NCI-H2029 (cell line): ENCODE measurements at places on chromosomes 6 and 20.

DNA sequence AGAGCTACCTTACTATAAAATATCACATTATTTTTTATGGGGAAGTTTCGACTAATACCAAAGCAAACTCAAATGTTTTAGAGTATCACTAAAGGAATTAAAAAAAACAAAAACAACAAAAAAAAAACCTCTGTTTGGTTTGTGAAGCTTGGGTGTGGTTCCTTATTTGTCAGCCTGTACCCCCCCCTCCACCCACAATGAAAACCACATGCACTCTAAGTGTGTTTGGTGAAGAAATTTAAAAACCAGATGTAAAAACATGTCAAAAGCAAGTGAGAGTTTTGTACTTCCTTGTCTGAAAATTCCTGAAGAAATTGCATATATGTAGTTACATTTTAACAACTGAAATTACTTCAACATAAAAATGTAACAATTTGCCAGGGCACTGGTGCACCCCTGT is 3.1 kb downstream of the STK38 start:
- no peak for DNase-seq

DNA sequence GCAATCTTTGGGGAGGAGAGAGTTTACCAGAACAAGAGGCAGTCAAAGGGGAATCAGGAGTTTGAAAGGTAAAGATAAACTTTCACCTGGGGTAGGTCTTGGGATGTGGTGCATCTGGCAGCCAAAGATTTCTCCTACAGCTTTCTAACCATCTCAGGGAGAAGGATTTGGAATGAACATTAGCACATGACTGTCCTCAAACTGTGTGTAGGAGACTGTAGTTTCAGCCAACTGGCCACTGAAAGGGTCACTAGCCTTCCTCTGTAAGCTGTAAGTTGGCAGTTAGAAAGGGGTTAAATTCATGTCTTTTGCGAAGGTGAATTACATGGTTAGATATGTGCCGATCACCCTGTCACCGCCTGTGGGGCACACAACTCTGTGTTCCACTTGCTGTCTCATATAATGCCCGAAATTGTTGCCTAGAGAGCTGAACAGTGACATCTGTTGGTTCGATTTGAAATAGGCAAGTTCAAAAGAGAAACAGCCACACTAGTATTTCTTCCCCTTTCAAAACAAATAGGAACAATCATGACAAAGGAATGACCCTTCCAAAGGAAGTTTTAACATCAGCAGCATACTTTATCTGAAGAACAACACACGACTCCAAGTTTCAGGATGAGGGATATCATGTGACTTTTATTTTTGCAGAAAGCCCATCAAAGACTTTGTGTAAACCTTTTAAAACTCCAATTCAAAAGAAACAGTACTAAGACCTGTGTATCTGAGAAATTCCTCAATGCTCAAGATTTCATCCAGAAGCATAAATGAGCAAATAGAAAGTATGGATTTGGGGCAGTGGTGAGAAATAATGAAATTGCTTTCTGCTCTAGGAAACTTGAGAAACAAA is 1.1 kb upstream of the OPN5 start:
- DNase-seq = peak; percentile 56

DNA sequence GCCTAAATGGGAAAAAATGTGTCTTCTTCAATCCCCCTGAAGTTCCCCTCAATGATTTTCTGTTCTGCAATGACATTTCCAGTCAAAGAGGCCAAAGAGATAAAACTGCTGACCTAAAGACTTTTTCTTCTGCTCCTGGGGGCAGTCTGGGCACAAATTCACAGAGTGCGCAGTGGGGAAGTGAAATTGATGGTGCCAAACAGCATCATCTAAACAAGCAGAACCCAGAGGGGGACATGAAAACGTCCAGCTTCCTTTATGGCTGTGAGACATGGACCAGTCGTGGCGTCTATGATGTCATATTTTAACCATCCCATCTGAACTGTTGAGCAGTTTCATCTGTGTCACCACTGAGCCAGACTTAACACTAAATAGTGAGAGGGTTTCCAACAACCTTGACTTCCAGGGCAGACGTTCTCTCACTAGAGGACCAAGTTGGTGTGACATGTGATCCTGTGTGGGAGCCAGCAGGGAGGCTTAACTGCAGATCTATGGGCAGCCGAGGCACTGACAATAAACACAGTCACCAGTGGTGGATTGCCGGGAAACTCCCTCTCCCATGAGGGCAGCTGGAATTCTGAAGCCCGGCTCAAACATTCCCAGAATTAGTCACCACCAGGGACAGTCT is 12.4 kb downstream of the SCML4 start:
- DNase-seq = no peak

- DNase-seq = no peak
Observed at GRCh38 chr6:122803171-122803661, 14.2 kb downstream of the SMPDL3A start.

DNA sequence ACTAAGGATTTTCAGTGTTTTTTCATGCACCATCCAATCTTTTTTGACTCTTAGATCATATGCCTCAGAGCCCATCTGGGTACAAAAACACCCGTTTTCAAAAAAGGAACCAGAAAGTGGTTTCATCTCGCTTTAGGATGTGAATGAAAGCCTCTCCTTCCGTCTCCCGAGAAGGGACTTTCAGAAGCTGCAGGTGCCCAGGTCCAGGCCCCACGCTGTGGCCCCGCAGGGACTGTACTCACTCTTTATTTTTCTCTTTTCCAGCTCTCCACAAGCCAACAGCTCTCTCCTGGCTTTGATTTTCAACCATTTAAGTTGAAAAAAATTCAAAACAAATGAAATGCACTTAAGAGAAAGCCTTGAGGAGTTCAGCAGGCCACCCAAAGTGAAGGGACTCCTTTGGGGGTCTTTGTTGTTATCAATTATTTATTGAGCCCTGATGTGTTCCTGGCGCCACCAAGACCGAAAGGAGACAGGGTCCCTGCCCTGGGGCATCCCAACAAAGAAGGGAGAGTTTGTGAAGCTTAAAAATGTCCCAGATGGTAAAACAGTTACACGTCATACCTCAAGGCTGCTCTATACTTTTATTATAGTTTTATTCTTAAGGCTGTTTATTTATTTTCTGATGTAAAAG is 467.3 kb downstream of the PREX1 start:
- DNase-seq = no peak

DNA sequence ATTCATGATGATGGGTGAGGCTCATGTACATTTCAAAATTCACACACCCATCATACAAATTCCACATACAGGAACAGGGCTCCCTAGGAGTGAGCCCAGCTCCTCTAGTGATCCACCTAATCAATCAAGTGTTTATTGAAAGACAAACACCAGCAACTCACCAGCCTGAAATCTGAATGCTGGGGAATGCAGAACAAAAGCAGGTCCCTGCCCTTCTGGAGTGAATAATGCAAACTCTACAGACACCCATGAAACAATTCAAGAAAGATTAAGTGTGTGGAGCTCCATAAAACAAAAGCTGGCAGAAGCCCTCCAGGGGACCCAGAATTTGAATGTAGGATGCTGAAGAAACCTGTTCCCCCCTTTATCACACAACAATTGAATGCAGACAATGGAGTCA is 396.7 kb upstream of the JARID2 start:
- DNase-seq = no peak

GRCh38 chr6:38487423-38487822 is 152.3 kb downstream of the BTBD9 start:
- DNase-seq = no peak

DNA sequence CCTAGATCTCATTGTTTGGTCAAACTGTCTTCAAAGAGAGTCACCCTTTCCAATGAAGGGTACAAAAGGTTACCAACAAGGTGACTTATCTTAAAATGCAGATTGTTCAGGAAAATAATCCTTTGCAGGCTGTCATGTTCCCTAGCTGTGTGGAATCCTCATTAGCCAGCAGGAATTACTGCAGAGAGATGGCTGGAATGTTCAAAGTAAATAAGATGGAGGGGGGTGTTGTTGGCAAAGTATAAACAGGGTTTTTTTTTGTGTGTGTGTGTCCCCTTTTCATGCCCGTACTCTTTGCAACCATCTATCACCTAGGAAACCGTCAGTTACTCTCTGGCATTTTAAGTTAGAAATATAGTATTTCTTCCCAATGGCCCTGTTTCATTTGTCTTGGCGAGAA is 6.5 kb downstream of the NEDD9 start:
- DNase-seq = no peak

- no peak for DNase-seq
Observed at GRCh38 chr6:137743493-137743892, 123.6 kb upstream of the TNFAIP3 start.

DNA sequence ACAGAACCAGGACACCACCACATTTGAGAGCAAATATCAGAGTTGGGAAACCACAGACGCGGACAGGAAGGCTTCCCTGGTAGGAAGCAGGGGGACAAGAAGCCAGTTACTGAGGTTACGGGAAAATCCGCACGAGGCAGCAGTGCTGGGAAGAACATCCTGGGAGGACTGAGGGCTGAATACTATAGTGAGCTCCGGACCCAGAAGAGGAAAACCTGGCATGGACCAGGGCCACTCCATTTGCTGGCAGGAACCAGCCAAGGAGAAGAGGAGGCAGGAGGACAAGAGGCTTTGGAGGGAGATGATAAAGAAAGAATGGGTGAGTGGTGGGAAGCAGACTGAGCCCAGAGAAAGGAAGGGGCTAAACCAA is 6.1 kb upstream of the DSN1 start:
- no peak for DNase-seq

DNA sequence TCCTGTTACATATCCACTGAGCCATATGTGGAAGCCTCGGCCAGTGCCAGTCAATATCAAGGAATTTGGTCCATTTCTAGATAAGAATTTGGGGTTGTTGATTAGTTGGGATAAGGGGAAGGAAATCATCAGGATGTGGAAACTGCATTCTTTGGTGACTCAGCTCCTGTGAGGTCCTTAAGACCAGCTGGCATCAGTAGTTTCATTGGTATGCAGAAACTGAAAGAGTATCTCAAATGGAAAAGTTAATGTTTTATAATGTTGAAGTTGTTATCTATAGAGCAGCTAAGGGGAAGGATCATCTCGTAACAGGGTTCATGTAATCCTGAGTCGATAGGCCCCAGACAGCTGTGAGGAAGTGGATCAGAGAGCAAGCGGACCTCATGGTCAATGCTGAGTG is 87.9 kb upstream of the PRND start:
- no peak for DNase-seq

DNA sequence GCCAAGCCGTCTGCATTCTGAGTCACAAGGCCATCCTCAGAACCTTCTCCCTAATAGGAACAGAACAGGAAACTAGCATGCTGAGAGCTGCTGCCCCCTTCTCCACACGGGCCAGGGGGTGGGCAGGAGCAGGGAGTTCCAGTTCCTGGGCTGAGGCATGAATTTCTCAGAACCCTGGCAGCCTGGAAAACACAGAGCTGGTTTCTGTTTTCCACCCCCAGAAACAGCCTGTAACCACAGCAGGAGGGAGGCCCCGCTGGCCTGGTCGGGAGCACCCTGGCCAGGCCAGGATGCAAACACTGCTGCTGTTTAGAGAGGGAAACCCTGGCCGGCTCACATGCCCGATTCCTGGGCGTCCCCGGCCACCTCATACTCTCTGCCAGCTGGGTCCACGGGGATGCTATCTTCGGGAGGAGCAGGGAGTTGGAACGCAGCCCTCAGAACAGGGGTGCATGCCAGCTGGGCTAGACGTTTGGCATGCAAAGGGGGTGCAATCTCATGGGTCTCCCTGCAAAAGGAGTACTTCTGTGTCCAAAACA is 130.1 kb downstream of the NFATC2 start:
- no peak for DNase-seq

DNA sequence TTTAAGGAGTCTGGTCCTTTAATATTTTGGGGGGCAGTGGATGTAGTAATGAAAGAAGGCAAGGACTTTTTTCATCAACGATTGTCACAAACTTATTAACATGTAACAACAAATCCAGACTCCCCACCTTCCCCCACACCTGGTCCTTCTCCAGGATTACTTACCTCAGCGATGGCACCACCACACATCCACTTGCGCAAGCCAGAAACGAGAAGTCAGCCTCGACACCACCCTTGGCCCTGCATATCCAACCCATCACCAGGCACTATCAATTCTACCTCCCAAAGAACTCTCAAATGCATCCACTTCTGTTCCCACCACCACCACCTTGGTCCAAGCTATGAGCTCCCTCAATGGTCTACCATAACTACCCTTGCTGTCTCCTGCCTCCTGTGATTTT is 6.6 kb downstream of the EZR start:
- no peak for DNase-seq

- DNase-seq = no peak
Observed at GRCh38 chr20:8115436-8115835, 16.6 kb upstream of the PLCB1 start.

DNA sequence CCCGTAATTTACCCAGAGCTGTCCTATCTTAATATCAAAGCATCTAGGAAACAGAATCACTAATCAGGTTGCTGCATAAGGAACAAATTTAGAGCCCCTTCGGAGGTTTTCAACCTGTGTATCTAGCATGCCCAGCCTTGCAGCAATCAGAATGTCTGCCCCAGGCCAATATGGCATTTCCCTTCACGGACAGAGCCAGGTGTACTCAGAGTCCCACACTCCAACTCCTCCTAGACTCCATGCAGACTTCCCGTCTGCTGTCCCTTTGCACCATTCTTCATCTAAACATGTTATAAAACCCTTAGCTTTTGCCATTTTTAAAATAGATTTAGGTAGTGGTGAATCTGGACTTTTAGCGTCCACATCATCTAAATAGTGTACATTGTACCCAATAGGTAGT is 61.0 kb downstream of the ZHX3 start:
- no peak for DNase-seq

DNA sequence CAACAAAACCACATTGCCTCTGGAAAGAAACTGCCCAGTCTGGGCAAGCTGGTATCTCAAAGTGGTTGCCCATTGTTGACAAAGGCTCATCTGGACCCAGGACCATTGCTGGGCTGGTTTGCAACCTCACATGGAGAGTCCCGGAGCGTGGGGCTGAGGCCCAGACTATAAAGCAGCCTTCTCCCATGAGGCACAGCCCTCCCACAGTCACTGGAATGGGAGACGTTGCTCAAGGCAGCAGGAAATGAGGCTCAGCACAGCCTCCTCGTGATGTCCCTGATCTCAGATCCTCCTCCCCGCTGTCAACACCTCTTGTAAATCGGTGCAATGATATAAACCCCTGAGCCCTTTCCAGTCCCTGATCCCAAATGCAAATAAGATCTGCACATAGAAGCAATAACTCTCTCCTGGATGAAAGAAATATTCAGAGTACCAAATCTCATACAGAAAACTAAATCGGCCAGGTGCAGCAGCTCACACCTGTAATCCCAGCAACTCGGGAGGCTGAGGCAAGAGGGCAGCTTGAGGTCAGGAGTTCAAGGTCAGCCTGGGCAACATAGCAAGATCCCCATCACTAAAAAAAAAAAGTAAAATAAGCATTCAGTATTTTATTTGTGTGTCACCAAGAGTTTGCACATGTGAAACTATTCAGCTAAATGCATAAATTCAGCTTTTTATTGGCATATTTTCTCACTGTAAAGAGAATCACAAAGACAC is 103.0 kb upstream of the RREB1 start:
- no peak for DNase-seq

- DNase-seq = no peak
Observed at GRCh38 chr6:134317471-134318131, at the start of gene SGK1. Gene SGK1, minus strand, starts transcription at chr6:134318112. Its CDS starts 652 bp downstream, at chr6:134317460.
